MM.1S (cell line): ENCODE measurements at places on chromosomes 1 and 21.

- no peak for DNase-seq
Measured at GRCh38 chr1:231554969-231555368, 26.5 kb downstream of the TSNAX start.

GRCh38 chr1:181456551-181456950, 26.8 kb upstream of the CACNA1E start:
- DNase-seq, result no peak

GRCh38 chr1:8678673-8679394, 138.6 kb downstream of the RERE start:
- no peak for DNase-seq

- DNase-seq, result no peak
Measured at GRCh38 chr1:41626616-41627375, 142.3 kb upstream of the EDN2 start.

- no peak for DNase-seq
Measured at GRCh38 chr1:150017206-150017750, 6.8 kb upstream of the OTUD7B start.

- DNase-seq, result no peak
Measured at GRCh38 chr21:34011660-34012059, 61.7 kb upstream of the MRPS6 start.

- DNase-seq, result no peak
Measured at GRCh38 chr1:198559362-198559761, 18.9 kb upstream of the ATP6V1G3 start.

DNA sequence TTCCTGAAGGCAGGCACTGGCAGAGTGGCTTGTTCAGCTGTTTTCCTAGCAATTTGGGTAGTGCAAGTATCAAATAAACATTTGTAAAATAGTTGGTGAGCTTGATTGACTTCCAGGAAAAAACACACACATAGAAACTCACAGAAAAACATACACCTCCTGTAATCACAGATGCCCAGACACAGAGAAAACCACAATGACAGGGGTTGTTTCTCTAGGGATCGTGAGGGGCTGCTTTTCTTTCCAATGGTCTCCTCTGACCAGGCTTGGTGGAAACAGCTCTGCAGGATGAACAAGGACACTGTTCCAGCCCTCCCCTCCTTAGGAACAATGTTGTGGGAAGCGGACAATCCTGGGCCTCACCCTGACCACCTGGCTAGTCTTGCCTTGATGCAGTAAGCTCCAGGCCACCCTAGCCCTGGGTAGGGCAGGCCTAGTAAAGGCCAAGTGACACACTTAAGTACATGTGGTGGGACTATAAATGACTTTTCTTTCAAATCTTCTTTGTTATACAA, 142.5 kb upstream of the HMGB4 start:
- DNase-seq, result no peak

DNA sequence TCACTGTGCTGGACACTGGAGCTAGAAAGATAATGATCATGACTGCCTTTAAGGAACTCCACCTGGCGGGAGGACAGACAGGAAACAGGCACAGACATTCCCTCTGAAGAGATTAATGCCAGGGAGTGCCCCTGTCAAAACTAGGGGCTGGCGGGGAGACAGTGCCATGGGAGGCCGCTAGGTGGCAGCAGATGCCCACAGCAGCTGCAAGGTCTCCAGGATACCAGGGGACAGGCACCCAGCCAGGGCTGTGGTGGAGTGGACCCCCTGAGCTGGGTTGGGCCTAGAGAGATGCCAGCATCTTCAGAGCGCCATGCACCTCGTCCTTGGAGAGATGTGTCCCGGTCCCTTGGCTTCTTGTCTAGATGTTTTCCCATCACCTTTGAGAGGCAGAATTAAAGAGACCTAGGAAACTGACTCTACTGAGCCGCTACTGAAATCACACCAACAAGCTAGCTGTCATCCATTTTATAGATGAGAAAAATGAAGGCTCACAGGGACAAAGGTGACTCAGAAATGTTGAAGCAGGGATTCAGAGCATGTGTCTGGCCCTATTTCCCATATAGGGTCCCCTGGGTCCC, 3.6 kb downstream of the REN start:
- peak; percentile 72 for DNase-seq

GRCh38 chr1:48697066-48697707, 79.5 kb downstream of the BEND5 start:
- DNase-seq, result peak; percentile 39

DNA sequence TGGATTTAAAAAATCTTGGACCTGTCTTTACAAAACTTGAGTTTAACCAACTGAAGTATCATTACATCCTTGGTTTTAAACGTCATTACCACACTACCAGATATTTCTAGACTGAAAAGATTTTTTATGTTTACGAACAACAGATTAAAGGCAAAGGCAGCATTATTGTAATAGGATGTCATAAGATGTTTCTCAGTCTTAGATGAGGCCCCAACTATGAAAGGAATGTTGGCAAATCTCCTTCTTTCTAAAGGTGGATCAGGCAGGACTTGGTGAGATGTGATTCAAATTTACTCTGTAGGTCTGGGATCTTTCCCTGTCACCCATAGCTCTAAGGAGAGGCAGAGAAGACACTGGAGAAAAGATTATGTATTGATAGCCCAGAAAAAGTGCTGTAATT, 417.9 kb downstream of the PTBP2 start:
- no peak for DNase-seq

- DNase-seq, result no peak
Measured at GRCh38 chr1:44628962-44629756, 45.1 kb downstream of the TMEM53 start.

DNA sequence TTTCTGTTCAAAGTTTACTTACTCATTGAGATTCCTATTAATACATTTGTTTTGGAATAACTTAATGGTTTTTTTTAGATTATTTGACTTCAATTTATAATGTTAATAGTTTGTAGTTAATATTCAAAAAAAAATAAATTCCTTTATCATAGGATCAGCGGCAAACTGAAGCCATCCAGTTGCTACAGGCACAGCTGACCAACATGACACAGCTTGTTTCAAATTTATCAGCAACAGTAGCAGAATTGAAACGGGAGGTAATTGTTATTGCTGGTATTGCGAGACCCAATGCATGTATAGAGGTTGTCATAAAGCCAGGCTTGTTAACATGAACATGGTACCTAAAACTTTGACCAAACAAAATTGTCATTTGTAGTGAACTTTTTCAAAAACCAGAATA, 59.0 kb upstream of the FASLG start:
- DNase-seq, result no peak

DNA sequence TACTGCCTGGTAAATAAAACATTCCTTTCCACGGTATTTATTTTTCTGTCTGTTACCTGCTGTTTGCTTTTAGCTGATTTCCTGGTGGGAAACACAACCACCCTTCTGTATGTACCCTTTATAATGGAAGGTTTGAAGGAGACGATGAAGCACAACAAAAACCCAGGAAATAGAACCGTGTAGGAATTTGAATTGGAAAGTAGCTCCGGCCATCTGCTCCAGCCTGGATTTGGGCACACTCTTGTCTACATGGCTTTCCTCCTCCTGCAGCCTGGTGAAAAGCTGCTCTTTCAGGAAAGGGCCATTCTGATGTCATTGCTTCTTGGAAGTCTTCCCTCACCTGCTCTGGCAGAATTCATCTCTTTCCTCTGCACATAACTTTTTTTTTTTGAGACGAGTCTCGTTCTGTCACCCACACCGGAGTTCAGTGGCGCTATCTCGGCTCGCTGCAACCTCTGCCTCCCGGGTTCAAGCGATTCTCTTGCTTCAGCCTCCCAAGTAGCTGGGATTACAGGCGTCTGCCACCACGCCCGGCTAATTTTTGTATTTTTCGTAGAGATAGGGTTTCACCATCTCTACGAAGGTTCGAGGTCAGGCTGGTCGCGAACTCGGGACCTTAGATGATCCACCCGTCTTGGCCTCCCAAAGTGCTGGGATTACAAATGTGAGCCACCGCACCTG, 2.7 kb downstream of the AK4 start:
- DNase-seq, result no peak

GRCh38 chr1:199859491-199859933, 168.0 kb upstream of the NR5A2 start:
- no peak for DNase-seq

DNA sequence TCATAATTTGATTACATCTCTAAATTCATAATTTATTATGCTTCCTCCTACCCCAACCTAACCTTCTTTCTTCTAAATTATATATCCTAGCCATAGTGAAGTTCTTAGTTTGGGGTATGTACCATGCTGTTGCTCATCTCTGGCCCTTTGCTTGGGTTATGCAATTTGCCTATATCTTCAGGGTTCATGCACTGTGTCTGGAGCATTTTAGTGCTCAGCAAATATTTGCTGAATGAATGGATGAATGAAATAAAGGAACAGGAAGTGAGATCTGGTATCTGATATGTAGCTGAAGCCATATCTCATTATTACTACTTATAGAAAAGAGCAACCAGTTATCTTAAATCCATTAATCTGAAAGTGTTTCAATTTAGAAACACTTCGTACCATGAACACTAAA, 137.6 kb downstream of the GPATCH2 start:
- DNase-seq, result no peak

GRCh38 chr1:74341702-74342339, 106.6 kb downstream of the TNNI3K start:
- no peak for DNase-seq

DNA sequence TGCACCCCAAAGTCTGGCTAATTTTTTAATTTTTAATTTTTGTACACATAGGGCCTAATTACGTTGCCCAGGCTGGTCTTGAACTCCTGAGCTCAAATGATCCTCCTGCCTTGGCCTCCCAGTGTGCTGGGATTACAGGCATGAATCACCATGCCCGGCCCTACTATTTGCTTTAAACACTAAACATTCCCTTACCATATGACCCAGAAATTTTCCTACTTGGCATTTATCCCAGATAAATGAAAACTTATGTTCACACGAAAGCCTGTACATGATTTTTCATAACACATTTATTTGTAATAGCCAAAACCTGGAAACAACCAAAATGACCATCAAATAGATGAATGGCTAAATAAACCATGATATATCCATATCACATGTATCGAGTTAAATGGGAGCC, 35.8 kb downstream of the NDUFS5 start:
- DNase-seq, result no peak

- DNase-seq, result no peak
Measured at GRCh38 chr1:233689017-233689747, 75.3 kb downstream of the KCNK1 start.

GRCh38 chr1:89930579-89930978, 64.3 kb upstream of the ZNF326 start:
- DNase-seq, result no peak

GRCh38 chr21:44568667-44569556, 4.6 kb upstream of the KRTAP10-4 start:
- no peak for DNase-seq

- DNase-seq, result no peak
Measured at GRCh38 chr1:196858811-196859210, 29.0 kb upstream of the CFHR4 start.

- DNase-seq, result no peak
Measured at GRCh38 chr1:201147396-201148015, 6.8 kb downstream of the TMEM9 start.

GRCh38 chr1:213596729-213597128, 391.0 kb upstream of the PROX1 start:
- no peak for DNase-seq

DNA sequence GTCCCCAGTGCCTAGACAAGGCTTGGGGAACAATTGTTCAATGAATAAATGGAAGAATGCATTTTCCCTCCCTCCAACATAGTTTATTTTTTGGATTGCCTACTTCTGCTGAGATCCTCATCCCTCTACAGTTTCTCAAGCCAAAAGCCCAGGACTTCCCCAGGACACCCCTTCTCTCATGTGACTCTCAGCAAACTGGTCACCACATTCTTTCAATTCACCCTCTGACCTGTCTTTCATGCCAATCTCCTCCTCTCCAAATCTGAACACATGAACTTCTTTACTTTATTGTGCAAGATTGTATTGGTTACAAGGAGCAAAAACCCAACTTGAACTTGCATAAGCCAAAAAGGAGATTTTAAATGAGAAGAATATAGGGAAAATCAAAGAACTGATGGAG, 103.2 kb upstream of the JUN start:
- DNase-seq, result no peak

- DNase-seq, result no peak
Measured at GRCh38 chr1:32755810-32756159, 53.2 kb upstream of the SYNC start.

GRCh38 chr1:44695671-44696070, 21.2 kb downstream of the ARMH1 start:
- no peak for DNase-seq

GRCh38 chr1:205351984-205352713, 4.6 kb downstream of the KLHDC8A start:
- DNase-seq, result peak; percentile 49

DNA sequence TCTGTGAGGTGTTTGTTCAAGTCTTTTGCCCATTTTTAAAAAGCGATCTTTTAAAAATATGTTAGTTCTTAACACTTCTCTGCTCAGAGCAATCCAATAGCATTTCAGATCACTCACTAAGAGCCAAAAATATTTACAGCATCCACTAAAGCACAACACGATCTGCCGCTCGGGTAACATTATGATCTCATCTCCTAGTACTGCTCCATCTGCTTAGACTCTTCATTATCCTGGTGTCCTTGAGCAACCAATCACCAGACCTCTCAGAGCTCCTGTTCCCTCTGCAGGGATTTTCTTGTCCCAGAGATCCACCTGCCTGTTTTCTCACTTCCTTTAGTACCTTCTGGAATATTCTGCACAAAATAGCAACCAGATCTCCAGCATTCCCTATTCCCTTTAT, 235.3 kb upstream of the ESRRG start:
- DNase-seq, result no peak

DNA sequence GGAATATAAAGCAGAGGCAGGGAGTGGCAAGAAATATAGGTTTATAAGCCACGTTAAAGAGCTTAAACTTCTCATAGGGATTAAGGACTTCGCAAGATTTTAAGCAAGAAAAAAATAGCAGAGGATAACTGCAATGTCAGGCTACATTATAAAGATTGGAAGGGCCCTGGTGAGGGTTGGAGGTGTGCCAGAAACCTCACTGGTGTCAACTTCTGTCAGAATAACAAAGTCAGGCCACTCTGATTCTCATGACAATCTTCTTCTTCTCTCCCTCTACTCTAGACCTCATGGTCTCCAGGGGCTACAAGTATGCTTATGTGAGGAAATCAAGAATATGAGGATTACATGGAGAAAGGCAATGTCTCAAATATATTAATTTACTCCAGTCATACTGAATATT, 32.6 kb upstream of the FMO2 start:
- DNase-seq, result no peak

GRCh38 chr21:16943231-16943630, 569.6 kb upstream of the CXADR start:
- no peak for DNase-seq

DNA sequence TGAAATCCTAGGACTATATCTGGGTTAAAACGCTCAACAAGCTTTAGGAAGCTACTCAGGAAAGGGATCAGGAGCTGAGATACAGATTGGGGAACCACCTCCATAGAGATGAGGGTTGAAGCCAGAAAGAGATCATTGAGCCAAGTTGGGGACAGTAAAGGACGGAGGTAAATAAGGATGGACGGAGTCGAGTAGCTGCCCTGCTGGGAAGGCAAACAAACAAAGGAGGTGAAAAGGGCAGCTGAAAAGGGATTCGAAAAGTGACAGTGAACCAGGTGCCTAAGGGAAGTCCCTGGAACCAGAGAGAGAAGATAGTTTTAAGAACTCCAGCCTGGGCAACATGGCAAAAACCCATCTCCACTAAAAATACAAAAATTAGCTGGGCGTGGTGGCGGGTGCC, 6.3 kb upstream of the CAMSAP2 start:
- no peak for DNase-seq
